Right cardiac atrium (tissue), 5 donors: ENCODE measurements at places on chromosomes 4 and X. TPM values are rescaled to one million over a fixed set of nuclear protein-coding genes. Genes with fewer than 3 reads are reported as not detected.

REELD1 gene
- polyA plus RNA-seq: 0.18 TPM

HOPX gene
- polyA plus RNA-seq: 159 TPM

PRR32 gene
- 2.3 TPM for polyA plus RNA-seq

ANK2 gene
- polyA plus RNA-seq: 78.6 TPM

ARHGAP6 gene
- 2.3 TPM for polyA plus RNA-seq

ITM2A gene
- polyA plus RNA-seq: 76.3 TPM

COX7B2 gene
- polyA plus RNA-seq: not detected

PABPC1L2B gene
- polyA plus RNA-seq: not detected

POLR2B gene
- polyA plus RNA-seq: 38.1 TPM

TXK gene
- polyA plus RNA-seq: 0.14 TPM

CT47B1 gene
- not detected for polyA plus RNA-seq

HPGDS gene
- polyA plus RNA-seq: 0.48 TPM

FGD1 gene
- 5.0 TPM for polyA plus RNA-seq

SSR4 gene
- 336 TPM for polyA plus RNA-seq

YY2 gene
- polyA plus RNA-seq: 0.57 TPM

P2RY4 gene
- polyA plus RNA-seq: 0.05 TPM

UPF3B gene
- 6.5 TPM for polyA plus RNA-seq

PSAPL1 gene
- not detected for polyA plus RNA-seq

DSPP gene
- not detected for polyA plus RNA-seq

SLC6A14 gene
- polyA plus RNA-seq: not detected

PNMA6F gene
- not detected for polyA plus RNA-seq

MYOZ2 gene
- polyA plus RNA-seq: 709 TPM

STK32B gene
- 0.02 TPM for polyA plus RNA-seq

AFF2 gene
- polyA plus RNA-seq: 1.00 TPM

UGT2B10 gene
- not detected for polyA plus RNA-seq

TRPC5OS gene
- not detected for polyA plus RNA-seq

ETNPPL gene
- 7.0 TPM for polyA plus RNA-seq

MAGEA2 gene
- polyA plus RNA-seq: not detected

CNGA1 gene
- polyA plus RNA-seq: 0.48 TPM

SLC6A8 gene
- 131 TPM for polyA plus RNA-seq

ADH1B gene
- polyA plus RNA-seq: 164 TPM

PDLIM3 gene
- polyA plus RNA-seq: 447 TPM

ANKRD50 gene
- 3.0 TPM for polyA plus RNA-seq

KLHL34 gene
- 1.5 TPM for polyA plus RNA-seq

MUC7 gene
- polyA plus RNA-seq: not detected

HTN1 gene
- polyA plus RNA-seq: not detected

PABPC1L2A gene
- not detected for polyA plus RNA-seq

ACOX3 gene
- 25.7 TPM for polyA plus RNA-seq

BCAP31 gene
- polyA plus RNA-seq: 149 TPM

ENPEP gene
- polyA plus RNA-seq: 2.6 TPM
